Fibroblast of lung (primary cell): ENCODE measurements at places on chromosomes 3 and 15. TPM values are rescaled to one million over a fixed set of nuclear protein-coding genes. Genes with fewer than 3 reads are reported as not detected.

The TERC gene
- 210 and 457 TPM in 2 replicates for total RNA-seq

The HIGD2B gene
- 0.26 TPM in 1 of 2 replicates, not detected in the other for total RNA-seq

The NRROS gene
- total RNA-seq, result under 0.01 and 0.33 TPM in 2 replicates

The LMAN1L gene
- not detected in 2 replicates for total RNA-seq

The CACNA2D3 gene
- 0.77 and 1.8 TPM in 2 replicates for total RNA-seq

The CCR8 gene
- total RNA-seq, result not detected in 2 replicates

The FAM174B gene
- total RNA-seq, result 1.0 and 2.8 TPM in 2 replicates

The ZNF592 gene
- total RNA-seq, result 3.1 and 5.1 TPM in 2 replicates

The SKOR1 gene
- under 0.01 and 0.17 TPM in 2 replicates for total RNA-seq

The ROBO2 gene
- 1.5 and 1.8 TPM in 2 replicates for total RNA-seq

The ISG20 gene
- total RNA-seq, result 3.0 and 3.1 TPM in 2 replicates

The KIF7 gene
- total RNA-seq, result 11.4 and 11.6 TPM in 2 replicates

The SNURF gene
- total RNA-seq, result 24.7 and 61.1 TPM in 2 replicates

The NGLY1 gene
- total RNA-seq, result 32.1 and 34.0 TPM in 2 replicates

The GOLGA6L7 gene
- not detected in 2 replicates for total RNA-seq

The PLA2G4D gene
- total RNA-seq, result not detected in 2 replicates

The ANKRD34C gene
- not detected in 2 replicates for total RNA-seq

The SLC7A14 gene
- 0.26 and 1.3 TPM in 2 replicates for total RNA-seq

The HYAL1 gene
- 1.3 and 1.8 TPM in 2 replicates for total RNA-seq

The LIPC gene
- total RNA-seq, result 3.1 and 4.0 TPM in 2 replicates

The CTXN2 gene
- total RNA-seq, result not detected in 2 replicates

The CCR2 gene
- under 0.01 TPM in 1 of 2 replicates, not detected in the other for total RNA-seq

The HRG gene
- total RNA-seq, result not detected in 2 replicates

The GPR62 gene
- total RNA-seq, result under 0.01 TPM in 2 replicates
